ENCODE measurements at places on chromosomes 11 and 22. TPM values are rescaled to one million over a fixed set of nuclear protein-coding genes. Genes with fewer than 3 reads are reported as not detected.

ROM1 gene
- polyA plus RNA-seq, result 2.9 TPM

GRCh38 chr22:37417677-37418348, 9.5 kb downstream of the ELFN2 start:
- no peak for DNase-seq

DNA sequence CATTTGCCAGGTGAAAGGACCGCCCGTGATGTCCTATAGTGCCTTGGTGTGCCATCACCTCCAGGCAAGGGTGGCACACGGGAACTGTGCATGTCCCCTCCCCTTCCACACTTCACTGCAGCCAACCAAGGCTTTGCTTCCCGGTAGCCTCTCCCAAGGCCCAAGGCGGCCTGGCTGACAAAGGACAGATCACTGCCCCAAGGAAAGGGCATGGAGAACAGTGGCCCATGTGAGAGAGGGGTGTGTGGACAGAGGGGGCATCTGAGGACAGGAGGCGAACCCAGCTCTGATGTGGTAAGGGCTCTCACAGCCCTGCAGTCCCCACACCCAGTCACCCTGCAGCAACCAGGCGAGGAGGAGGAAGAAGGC, 50.4 kb downstream of the RPUSD4 start:
- no peak for DNase-seq

- no peak for DNase-seq
Observed at GRCh38 chr11:291281-292210, 2.6 kb downstream of the PGGHG start.

GRCh38 chr11:13720940-13721339, 52.5 kb downstream of the FAR1 start:
- no peak for DNase-seq

DNA sequence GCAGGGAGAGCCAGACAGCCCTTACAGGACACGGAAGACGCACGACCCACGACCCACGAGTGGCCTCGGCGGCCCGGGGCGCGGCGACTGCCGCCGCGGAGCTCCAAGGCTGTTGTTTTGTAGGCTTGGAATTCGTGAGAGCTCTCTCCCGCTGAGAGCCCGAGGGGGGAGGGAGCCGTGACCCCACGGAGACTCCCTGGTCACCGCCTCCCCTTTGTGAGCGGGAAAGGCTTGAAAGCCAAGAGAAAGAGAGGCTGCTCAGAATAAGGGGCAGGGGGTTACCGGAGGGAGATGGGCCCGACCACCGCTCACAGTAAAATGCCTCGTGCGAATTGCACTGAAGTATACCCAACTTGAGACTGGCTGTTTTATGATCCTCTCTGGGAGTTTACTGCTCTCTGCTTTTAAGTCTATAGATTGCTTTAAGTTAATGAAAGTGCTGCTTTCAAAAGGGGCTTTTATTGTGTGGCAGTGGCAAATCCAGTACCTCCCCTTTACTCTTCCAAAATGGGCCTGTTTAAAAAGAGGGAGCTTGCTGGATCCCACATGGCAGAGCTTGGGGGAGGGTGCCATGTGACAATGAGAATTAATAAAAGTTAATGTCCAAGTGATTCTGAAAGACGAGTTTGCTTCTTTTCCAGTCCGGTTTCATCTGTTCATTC, 2.9 kb downstream of the PKNOX2 start:
- no peak for DNase-seq

GRCh38 chr11:121394785-121395184, 57.3 kb upstream of the SORL1 start:
- no peak for DNase-seq

DNA sequence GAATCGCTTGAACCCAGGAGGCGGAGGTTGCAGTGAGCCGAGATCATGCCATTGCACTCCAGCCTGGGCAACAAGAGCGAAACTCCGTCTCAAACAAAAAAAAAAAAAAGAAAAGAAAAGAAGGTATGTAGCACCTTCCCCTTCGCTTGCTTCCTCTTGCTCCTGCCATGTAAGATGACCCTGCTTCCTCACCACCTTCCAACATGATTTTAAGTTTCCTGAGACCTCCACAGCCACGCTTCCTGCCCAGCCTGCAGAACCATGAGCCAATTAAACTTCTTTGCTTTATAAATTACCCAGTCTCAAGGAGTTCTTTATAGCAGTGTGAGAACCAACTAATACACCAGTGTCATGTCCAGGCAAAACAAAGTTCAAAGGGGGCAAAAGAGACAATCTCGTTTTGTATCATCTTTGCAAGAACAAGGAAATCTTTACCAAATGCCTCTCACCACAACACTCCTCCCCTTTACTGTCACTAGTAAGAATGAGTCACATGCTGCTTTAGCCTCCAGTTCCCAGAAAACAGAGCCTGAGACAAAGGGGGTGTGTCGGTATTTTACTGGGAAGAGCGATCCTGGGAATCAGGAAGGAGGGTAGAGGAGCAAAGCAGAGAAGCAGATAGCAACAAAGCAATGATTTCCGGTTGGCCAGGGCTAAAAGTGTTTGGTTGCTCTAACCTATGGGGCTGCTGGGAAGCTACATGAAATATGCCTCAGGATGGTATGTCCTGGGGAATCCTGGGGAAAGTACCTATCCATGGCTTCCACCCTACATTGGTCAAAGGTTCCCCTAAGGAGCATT, 10.5 kb upstream of the MCHR1 start:
- DNase-seq, result no peak

DNA sequence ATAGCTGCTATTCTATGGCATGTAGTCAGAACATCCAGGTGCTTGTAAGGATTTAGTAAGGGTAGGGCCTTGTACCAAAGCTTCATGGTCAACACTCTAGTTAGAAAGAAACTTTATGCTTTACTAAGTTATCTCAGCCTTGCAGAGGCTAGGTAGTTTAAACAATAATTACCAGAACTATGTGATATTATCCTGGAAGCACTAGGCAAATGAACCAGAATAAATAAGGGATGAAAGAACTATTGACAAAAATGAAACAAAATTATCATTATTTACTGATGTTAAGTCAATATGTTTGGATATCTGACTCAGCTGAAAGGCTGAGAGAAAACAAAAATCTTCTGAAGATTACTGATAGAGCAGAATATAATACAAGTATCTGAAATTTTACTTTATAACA, 1089.1 kb upstream of the RAG2 start:
- no peak for DNase-seq

AIFM3 gene
- 0.47 TPM for polyA plus RNA-seq

ASRGL1 gene
- 63.0 TPM for polyA plus RNA-seq

DNA sequence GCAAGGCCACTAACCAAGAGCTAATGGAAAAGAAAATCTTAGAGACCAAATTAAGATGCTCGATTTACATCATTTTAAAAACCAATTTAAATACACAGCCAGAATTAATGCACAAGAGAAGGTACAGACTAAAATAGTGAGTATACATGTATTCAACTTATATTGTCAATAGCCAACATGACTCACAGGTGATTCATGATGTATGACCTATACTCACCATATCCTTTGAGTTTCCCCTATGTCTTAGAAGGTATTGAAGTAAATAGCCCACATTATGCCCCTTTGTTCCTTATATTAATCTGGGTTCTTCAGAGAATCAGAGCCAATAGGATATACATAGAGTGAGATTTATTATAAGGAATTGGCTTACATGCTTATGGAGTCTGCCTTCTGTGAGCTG, 97.5 kb upstream of the ANO3 start:
- no peak for DNase-seq

All from renal cortex interstitium (tissue), 15 donors.